Kidney capillary endothelial cell (primary cell): ENCODE measurements at places on chromosomes 12 and 14.

DNA sequence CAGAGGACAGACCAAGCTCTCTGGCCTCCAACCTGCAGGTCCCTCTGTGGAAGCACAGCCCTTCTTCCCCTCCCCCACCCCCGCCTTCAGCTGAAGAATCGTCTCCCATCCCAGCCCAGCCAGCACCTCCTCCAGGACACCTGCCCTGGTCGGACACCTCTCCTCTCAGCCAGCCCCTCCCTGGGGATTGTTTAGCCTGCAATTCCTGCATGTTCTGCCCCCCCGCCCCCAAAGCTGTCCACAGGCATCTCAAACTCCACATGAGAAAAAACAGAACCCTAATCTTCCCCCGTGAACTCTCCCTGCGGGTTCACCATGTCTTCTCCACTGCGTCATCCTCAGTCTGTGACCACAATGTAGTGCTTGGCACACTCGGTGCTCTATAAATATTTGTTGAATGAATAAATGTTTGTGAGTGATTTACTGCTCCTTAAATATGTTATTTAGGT, 24.1 kb downstream of the PRIMA1 start:
- DNase-seq: no peak

DNA sequence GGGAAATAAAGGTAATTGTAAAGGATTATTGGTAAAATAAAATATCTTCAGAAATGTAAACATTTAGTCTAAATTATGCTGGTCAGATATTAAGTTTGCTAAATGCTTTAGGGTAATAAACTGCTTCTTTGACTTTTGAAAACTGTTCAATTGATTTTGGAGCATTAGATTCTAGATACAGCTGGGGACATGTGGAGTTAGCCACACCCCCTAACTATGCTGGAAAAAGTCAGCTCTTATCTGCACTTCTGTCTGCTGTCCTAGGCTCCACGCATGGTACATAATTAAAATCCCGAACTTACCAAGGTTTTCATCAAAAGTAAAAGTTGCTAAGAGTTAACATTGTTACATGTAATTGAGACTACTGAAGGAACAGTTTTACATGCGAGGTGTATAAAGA, 78.8 kb downstream of the ITPR2 start:
- no peak for DNase-seq

DNA sequence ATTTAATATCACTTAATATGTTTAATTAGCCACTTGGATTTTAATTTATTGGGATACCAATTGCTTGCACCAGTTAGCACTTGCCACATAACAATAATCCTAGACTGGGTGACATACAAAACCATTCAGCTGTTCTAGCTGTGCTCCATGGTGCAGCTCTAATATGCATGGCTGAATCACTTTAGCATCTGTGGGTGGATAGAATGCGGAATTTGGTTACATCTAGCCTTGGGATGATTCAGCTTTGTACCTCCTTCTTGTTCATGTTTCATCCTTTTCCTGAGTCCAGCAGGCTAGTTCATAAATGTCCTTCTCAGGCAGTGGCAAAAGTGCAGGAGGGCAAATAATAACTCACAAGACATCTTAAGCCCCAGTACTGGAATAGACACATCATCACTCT, 1263.0 kb downstream of the LRFN5 start:
- no peak for DNase-seq

DNA sequence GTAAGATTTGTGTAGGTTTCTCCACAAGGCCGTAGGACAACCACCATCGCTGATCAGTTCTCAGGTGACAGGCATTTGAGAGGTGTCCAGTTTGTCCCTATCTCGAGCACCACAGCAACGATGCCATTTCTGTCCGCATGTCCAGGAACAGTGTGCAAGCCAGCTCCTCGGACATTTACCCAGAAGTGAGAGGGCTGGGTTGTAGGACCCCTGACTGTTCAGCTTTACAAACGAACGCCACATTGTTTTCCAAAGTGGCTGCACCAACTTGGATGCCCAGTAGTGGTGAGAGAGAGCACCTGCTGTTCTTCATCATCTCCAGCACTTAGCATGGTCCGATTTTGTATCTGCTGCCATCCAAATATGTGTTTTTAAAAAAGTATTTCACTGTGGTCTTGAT, 38.6 kb downstream of the CYP46A1 start:
- DNase-seq: no peak

- peak; percentile 1 for DNase-seq
These were observed 46.7 kb downstream of the SLC4A8 start for GRCh38 chr12:51471111-51471864.

GRCh38 chr14:61889914-61890351, 127.7 kb downstream of the SNAPC1 start:
- DNase-seq: no peak

DNA sequence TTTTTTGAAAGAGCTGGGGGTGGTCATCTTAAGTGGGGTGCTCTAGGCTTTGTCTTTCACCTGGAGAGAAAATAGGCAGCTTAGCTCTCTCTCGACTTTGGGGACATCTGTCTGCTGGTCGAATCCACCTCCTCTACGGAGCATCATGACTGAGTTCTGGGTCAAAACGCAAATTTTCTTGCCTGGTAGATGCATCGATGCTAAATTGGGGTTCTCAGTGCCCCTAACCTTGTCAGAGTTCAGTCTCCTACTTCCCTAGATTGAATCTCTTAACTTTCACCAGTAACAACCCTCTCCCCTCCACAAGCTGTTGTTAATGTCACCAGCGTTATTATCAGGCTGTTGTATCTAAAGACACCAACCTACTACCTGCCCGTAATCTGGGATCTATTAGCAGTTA, 682 bp downstream of the FLRT2 start:
- DNase-seq: peak; percentile 23

- peak; percentile 32 for DNase-seq
These were observed 979.4 kb downstream of the GALC start for GRCh38 chr14:87013583-87013982.

- no peak for DNase-seq
These were observed 411.9 kb downstream of the NELL2 start for GRCh38 chr12:44464180-44464579.

- no peak for DNase-seq
These were observed 139.1 kb downstream of the TMTC1 start for GRCh38 chr12:29644536-29645162.
